ENCODE measurements at places on chromosomes 16 and 17.

GRCh38 chr17:851924-852323 lies 69.8 kb downstream of the MRM3 start:
- DNase-seq: no peak

DNA sequence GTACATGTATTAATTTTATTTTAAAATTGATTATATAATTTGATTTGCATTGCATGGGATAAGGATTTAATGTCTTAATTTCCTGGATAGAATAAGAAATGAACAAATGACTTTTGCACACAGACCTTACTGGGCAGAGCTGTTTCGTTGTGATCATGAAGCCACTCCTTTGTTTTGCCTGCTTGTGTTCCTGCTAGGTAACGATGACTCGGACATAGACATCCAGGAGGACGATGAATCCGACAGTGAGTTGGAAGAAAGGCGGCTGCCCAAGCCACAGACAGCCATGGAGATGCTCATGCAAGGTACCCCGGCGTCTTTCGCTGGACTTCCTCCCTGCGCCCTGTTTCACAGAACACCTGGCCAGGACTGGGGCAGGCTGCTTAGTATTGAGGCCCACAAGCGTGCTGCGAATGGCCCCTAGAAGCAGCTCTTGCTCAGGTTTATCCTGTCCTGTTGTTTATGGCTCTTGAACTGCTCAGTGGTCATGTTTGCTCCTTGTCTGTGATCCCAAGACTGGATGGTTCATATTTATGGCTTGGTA lies 29.6 kb downstream of the CLUAP1 start:
- DNase-seq: no peak

GRCh38 chr16:55406651-55407050 lies 72.3 kb upstream of the MMP2 start:
- no peak for DNase-seq

DNA sequence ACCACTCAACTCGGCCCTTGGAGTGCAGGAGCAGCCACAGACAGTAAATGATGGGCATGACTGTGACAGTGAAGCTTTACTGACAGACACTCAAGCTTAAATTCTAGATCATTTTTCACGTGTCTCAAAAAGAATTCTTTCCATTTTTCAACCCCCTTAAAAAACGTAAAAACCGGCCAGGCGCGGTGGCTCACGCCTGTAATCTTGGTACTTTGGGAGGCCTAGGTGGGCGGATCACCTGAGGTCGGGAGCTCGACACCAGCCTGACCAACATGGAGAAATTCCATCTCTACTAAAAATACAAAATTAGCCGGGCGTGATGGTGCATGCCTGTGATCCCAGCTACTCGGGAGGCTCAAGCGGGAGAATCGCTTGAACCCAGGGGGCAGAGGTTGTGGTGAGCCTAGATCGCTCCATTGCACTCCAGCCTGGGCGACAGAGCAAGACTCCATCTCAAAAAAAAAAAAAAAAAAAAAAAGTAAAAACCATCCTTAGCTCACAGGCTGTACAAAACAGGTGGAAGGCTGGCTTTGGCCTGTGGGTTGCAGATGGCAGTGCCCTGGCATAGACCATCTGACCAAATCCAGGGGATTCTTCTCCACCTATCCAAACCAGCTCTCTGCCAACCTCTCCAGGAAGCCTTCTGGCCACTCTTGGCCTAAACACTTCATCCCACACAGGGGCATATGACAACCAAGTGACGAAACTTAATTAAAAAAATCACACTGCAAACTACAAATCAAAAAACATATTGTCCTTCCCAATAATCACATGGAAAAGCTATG lies 18.3 kb downstream of the TBC1D16 start:
- no peak for DNase-seq

DNA sequence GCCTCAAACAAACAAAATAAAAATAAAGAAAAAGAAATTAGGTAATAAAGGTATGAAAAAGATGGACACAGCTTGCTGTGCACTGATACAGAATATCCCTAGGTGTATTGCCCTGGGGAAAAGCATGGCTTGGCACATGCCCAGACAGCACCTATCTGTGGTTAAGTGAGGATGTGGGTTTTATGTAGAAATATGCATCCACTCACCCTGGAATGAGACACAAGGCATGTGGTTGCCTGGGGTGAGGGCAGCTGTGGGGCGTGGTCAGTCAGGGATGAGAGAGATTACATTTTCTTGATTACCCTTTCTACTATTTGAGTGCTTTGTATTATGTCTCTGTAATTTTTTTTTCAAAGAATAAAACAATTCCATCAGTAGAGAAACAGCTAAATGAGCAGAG lies 6.9 kb downstream of the PLLP start:
- peak; percentile 90 for DNase-seq

DNA sequence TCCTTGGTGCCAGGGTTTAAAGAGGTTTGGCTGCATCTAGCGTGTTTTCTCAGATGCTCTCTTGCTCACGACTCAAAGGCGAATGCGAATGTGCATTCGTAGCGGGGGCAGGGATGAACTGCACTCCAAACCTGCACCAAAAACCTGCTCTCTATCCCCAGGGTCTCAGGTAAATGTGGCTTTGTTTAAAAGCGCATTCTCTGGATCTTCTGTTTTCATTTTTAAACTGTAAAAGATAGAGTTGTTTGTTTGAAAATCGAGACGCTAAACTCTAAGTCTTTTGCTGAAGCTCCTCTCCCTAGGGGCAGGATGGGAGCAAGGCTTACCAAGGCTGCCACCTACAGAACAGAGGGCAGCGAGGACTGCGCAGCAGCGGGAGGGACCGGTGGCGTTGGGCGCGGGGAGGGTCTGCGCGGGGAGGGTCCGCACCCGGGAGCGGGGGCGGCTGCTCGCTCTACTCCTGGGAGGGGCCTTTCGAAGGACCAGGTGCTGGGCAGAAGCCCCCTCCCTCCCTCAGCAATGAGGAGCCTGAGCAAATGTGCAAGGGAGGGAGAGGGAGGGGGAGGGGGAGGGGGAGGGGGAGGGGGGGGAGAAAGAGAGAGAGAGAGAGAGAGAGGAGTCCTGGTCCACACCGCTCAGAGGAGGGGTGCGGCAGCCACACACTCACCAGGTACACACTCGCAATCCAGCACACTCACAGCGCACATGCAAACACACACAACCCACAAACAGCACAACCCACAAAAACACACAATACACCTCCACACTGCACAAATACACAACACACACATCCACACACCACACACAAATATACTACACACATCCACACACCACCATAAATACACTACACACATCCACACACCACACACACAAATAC lies 142.8 kb downstream of the GRIN2A start:
- DNase-seq: no peak

GRCh38 chr16:3971706-3972105 lies 91.2 kb upstream of the CREBBP start:
- no peak for DNase-seq

GRCh38 chr16:21081329-21081728 lies 69.3 kb downstream of the DNAH3 start:
- DNase-seq: no peak

GRCh38 chr16:53085931-53086421 lies 31.2 kb downstream of the CHD9 start:
- DNase-seq: no peak

GRCh38 chr17:66191593-66192377 lies at the start of gene CEP112:
CEP112 (minus strand) TSS chr17:66192133.
- DNase-seq: peak; percentile 94

DNA sequence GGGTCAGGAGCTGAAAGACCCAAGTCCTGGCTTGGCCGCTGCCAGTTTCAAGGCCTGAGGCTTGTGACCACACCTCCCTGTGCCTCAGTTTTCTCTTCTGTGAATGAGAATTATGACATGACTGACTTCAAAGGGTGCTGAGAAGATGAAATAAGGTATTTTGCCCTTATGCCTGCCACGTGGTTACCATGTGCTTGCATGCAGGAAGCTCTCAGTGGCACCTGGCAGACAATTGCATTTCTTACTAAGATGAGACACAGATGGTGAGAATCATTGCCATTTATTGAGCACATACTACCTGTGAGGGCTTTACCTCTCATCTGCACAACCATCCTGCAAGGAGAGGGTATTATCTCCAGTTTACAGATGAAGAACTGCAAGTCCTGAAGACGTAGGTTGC lies 69.8 kb downstream of the MRM1 start:
- DNase-seq: peak; percentile 14

DNA sequence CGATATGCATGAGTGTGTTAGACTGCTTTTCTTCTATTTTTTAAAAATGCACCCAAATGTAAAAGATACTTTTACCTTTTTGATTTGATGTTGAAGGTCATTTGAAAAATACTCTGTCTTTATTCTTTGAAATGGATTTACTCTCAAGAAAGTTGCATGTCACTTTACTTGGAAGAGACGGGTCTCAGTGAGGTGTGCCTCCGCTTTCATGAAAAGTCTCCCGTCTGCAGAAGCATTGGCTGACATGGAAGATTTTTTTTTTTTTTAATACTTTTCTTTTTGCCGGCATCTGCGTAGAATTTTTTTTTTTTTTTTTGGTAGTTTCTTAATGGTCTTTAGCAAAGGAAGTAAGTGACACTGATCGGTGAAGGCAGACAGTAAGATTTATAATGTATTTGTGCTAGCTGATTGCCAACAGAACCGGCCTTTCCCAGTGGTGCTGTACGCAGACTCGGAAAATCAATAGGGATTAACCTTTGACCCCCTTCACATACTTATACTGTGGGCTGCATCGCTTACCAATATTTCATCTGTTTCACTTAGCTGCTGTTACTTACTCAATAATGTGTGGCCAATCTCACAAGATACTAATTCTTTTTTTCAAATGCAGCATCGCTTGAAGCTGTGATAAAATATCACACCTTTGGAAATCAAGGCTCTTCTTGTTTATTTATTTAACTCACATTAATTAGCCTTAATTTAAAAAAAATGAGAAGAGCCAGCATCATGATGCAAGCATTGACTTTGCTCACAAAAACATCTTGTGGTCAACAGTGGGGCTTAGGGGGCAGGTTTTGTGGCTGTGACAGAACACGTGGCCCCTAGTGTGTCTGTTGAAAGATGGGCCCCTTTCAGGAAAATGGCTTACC lies 383.9 kb downstream of the WWOX start:
- no peak for DNase-seq

DNA sequence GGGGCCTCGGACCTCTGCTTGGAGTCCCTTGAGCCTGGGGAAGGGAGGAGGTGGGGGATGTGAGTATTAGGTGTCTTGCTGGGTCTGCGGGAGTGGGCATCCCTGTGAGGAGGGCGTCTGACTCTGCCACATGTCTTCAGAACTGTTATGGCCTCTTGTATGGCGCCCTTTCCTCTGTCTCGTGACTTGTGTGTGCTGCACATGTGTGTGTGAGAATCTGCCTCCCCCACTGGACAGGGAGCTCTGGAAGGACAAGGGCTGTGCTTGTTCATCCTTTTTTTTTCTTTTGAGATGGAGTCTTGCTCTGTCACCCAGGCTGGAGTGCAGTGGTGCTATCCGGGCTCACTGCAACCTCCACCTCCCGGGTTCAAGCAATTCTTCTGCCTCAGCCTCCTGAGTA lies 33.4 kb downstream of the ARHGAP23 start:
- DNase-seq: no peak

- DNase-seq: no peak
These were observed 71.2 kb downstream of the TNRC6C start for GRCh38 chr17:78029697-78030096.

- no peak for DNase-seq
These were observed 122.6 kb upstream of the RPL38 start for GRCh38 chr17:74080656-74081582.

- no peak for DNase-seq
These were observed 177.6 kb downstream of the AIPL1 start for GRCh38 chr17:6257336-6257735.

DNA sequence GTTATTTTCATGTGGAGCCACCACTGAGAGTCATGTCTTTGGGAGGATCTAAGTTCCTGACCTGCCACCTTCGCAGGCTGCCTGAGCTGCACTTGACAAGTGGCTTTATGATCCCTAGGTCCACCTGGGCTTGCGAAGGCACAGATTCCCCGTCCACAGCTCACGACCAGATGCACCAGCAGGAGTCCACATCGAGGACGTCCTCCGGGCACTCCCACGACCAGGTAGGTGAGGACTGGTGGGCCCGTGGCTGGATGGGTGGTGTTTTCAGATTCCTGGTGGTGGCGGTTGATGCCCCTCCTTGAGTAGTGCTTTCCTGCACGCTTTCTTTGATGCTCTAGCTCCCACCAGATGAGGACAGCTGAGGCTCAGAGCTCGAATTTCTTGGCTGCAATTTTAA lies 14.8 kb downstream of the FAM234A start:
- DNase-seq: no peak

DNA sequence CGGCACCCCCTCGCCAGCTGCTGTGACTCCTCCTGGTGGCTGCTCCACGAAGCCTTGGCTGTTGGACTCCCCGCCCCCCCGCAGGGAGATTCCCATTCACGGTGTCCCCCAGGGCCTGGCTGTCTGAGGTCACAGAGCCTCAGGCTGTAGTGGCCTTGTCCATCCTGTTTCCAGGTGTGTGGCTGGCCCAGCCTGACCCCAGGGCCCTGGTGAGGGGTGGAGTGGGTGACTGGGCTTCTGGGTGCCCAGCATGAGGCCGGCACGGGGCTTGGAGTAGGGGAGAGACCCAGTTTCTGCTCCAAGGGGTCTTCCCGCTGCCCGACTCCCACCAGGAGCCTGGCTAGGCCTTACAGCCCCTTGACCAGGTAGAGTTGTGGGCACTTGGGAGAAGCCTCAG lies 10.4 kb downstream of the PRSS27 start:
- no peak for DNase-seq

GRCh38 chr17:61404663-61404912 lies 4.9 kb downstream of the TBX2 start:
- DNase-seq: no peak

- DNase-seq: no peak
These were observed 32.5 kb downstream of the HOXB1 start for GRCh38 chr17:48498164-48498850.

DNA sequence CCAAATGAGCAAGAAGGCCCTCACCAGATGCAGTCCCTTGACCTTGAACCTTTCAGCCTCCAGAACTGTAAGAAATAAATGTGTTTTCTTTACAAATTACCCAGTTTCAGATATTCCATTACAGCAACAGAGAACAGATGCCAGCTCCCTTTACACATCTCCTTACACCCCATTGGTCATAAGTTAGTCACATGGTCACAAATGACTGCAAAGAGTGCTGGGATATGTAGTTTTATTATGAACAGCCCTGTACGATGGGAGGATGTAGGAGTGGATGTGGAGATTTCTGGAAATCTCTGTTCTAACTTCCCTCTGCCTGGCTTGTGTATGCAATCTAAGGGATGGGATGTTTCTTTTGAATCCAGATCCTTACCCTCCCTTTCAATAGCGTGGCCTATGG lies 13.3 kb upstream of the RPL38 start:
- no peak for DNase-seq

Measured in DND-41 (cell line).